ENCODE measurements at places on chromosomes 5 and 9.
A peak's percentile ranks its signal among the peaks of the same experiment; 100 is the strongest.

GRCh38 chr5:155087036-155087435 lies 73.5 kb downstream of the KIF4B start:
- DNase-seq = no peak

GRCh38 chr5:180101451-180102105 lies 30.0 kb upstream of the RNF130 start:
- DNase-seq = no peak

DNA sequence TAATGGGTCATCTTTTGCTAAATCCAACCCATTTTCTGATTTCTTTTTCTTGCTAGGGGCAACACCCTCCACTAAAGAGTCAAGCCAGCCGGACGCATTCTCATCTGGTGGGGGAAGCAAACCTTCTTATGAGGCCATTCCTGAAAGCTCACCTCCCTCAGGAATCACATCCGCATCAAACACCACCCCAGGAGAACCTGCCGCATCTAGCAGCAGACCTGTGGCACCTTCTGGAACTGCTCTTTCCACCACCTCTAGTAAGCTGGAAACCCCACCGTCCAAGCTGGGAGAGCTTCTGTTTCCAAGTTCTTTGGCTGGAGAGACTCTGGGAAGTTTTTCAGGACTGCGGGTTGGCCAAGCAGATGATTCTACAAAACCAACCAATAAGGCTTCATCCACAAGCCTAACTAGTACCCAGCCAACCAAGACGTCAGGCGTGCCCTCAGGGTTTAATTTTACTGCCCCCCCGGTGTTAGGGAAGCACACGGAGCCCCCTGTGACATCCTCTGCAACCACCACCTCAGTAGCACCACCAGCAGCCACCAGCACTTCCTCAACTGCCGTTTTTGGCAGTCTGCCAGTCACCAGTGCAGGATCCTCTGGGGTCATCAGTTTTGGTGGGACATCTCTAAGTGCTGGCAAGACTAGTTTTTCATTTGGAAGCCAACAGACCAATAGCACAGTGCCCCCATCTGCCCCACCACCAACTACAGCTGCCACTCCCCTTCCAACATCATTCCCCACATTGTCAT lies 72.0 kb downstream of the NUP214 start:
- DNase-seq = no peak

DNA sequence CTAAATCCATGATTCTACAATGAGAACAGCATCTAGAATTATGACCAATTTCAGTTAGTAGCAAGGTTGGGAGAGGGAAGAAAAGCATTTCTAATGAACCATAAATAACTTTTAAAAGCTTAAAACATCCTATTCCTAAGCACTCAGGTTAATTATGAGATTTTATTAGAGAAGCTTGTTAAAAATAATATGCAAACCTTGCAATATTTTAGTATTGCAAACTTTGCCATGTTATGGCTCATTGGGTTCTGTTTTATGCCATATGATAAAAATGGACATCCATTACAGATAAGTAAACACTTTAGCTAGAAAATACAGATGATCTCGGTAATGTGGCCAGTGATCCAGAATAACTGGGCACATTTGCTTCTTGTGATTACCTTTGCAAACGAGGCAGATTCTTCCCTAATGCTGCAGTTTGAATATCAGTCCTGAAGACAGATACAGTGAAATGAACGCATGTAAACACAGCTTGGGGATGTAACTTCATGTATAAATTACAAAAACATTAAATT lies 447.0 kb downstream of the PLK2 start:
- DNase-seq = no peak

- no peak for DNase-seq
Measured at GRCh38 chr5:135535420-135535819, 344 bp downstream of the NEUROG1 start.

GRCh38 chr9:112785986-112786385 lies 35.4 kb downstream of the SNX30 start:
- DNase-seq = no peak

- DNase-seq = no peak
Measured at GRCh38 chr5:87252283-87252605, 15.4 kb upstream of the RASA1 start.

DNA sequence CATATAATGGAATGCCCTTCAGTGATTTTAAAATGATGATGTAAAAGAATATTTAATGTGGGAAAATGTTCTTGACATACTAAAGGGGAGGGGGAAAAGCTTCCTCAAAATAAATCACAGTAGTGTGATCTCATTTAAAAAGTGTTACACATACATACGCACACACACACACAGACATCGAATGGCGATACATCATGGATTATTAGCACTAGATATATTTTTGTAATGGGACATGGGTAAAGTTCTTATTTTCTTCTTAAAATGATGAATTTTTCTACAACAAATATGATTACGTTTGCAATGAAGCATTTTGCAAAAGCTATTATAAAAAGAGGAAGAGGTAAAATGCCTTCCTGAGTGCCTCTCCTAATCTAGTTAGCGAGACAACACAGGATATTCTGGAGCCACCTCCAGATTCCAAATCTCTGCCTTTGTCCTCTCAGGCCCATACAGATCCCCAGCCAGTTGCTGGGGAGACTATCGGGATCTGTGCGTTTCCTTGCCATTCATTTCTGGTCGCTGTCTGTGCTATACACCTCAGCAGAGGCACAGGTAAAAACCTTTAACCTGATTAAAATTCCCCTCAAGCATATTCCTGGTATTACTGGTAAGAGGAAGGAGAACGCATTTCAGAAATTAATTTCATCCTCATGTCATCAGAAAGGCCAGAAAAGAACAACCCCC lies 69.6 kb downstream of the SLC28A3 start:
- no peak for DNase-seq

DNA sequence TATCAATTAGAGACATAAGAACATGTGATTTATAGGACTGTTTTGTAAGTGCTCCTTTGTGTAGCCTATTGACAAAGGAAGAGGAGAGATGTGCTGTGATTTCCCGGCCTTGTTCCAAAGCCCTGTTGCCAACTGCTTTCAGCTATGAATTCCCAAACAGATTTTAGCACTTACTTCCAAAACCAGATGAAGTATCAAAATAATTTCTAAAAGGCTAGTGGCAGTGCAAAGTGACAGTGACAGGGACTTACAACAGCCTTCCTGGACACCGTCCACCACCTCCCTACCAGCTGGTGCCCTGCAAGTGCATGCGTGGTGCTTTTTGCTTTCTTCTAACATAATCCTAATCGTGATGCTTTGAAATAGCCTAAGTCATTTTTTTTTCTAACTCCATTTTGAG lies 254.1 kb upstream of the ACTBL2 start:
- DNase-seq = no peak

GRCh38 chr9:37812773-37813379 lies 12.3 kb downstream of the DCAF10 start:
- DNase-seq = no peak

- no peak for DNase-seq
Measured at GRCh38 chr5:132474131-132474723, 16.3 kb downstream of the IRF1 start.

- DNase-seq = no peak
Measured at GRCh38 chr5:167952278-167952995, 339.0 kb upstream of the WWC1 start.

GRCh38 chr5:103364074-103364473 lies 105.5 kb downstream of the MACIR start:
- DNase-seq = no peak

- DNase-seq = no peak
Measured at GRCh38 chr5:72459089-72459661, 48.0 kb downstream of the ZNF366 start.

DNA sequence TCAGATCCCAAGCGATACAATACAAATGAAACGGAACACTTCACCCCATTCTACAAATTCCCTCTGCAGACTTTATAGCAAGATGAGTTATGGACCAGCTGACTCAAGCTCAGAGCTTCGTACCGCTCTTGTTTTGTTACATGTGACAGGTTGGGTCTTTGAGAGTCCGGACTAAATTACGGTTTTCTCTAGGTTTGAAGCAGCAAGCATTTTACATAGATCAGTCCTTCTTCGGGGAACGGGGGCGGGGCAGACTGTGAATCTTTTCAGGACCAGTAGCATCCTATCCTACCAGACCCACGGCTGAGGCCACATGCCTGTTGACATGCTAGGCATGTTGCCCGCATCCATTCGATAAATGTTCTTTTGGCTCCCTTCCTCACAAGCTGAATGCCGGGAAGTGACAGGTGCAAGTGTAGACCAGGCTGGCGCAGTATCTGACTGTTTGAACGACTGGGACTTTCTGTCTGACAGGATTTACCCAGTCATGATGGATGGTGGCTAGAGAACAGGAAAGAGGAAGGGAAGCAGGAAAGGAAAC lies 811.0 kb upstream of the GRAMD2B start:
- no peak for DNase-seq

GRCh38 chr5:171968531-171968930 lies 37.9 kb downstream of the FBXW11 start:
- no peak for DNase-seq

DNA sequence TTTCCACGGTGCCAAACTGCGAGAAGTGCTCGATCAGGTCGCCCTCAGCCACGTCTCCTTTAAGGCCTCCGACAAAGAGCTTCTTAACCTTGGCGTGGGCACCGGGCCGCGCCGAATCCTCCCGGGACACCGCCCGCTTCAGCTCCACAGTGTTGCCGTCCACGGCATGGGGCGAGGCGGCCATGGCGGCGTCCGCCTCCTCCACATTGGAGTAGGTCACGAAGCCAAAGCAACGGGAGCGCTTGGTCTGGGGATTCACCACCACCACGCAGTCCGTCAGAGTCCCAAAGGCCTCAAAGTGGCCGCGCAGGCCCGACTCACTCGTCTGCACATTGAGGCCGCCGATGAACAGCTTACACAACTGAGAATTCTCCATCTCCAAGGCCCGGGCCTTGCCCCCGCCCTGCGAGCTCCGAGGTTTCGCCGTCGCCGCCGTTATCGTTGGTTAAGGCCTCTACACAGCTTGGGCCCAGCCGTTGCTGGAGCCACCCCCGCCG lies 424 bp downstream of the HNRNPA0 start:
- no peak for DNase-seq

DNA sequence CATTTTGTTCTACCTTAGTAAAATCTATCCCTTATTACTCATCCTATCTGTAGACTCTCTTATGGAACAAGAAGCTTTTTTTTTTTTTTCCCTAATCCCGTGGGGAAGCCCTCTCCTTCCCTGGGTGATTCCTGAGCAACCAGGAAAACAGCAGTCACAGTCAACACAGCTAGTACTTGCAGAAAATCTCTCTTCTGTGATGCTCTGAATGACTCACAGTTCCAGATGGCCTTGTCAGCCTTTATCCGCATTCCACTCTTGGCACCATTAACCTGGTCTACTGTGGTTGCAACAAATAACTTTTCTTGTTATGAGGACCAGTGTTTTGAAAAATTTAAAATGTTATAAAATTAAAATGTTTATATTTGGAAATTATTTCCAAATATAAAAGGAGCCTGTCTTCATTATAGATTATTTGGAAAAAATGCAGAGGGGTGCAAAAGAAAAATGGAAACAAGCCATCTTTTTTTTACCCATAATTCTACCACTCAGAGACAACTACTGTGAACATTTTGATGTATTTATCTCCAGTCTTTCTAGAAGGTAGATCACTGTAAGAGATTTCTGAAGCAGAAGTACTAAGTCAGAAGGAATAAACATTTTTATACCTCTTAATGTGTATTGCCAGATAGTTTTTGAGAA lies 486.7 kb downstream of the RAB3C start:
- DNase-seq = no peak

DNA sequence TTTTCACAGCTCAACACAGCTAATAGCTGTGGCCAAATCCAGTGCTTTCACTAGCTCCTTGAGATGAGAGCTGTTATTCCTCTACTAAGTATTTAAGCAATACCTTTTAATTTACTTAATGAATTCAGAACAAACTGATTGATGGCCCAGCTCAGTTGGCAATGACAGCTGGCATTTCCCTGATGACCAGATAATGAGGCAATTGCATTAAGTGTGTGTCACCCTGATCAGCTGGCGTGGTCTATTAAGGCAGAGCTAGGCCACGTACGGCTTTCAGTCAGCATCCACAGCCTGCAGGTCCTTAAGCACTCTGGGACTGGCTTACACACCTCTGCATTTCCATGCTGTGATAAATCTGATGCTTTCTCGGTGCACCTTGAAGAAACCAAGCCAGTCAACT lies 34.4 kb downstream of the TTLL11 start:
- no peak for DNase-seq

- no peak for DNase-seq
Measured at GRCh38 chr9:36443581-36443980, 43.5 kb upstream of the RNF38 start.

DNA sequence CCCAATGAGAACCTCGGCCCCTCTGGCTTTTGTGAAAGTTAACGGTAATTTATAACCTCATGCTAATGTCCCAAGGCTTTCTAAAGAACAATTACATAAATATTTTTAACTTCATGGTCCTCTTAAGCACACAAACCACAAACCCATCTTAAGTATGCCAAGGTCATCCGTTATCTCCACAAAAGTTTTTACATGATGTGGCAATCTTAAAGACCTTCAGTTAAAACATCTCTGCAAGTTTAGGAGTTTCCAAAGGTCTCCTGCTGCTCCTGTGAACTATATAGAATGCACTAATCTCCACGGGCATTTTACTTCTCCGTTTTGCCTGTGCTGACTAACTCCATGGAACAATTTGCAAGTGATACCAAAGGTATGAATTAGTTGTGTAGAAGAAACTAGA lies 228.2 kb downstream of the TLE1 start:
- DNase-seq = no peak

GRCh38 chr5:1792842-1793266 lies 6.8 kb downstream of the MRPL36 start:
- DNase-seq = peak; percentile 67

DNA sequence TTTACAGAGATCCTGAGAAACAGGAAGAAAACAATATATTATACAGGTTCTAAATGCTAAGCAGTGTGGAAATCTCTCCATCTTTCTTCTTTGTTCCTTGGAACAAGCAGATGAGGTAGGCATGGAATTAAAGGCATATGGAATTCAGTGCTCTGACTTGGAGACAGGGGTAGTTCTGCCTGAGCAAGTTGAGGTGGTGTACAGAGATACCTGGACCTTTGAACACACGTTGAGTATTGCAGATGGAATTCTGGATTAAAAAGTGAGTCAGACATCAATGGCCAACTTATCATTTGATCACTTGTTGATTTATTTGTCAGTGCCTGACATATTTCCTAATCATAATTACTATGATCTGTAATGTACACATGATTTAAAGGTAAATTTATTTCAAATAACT lies 293.9 kb upstream of the IRX4 start:
- DNase-seq = no peak

Measured in effector memory CD8-positive, alpha-beta T cell (primary cell).